Activated CD4-positive, alpha-beta T cell treated with anti-CD3 and anti-CD28 coated beads, Interleukin-2, amount 10 ng/mL, durations not matched to agents 7 days and 5 days (primary cell): ENCODE measurements at places on chromosomes 3 and 15. TPM values are rescaled to one million over a fixed set of nuclear protein-coding genes. Genes with fewer than 3 reads are reported as not detected.
A peak's percentile ranks its signal among the peaks of the same experiment; 100 is the strongest.

The CASR gene
- not detected for total RNA-seq

The MCCC1 gene
- 24.0 TPM for total RNA-seq

The LRRC58 gene
- 25.7 TPM for total RNA-seq

The RTP3 gene
- total RNA-seq = not detected

The MUSTN1 gene
- total RNA-seq = 2.8 TPM

The DAZL gene
- total RNA-seq = not detected

The PPM1L gene
- 5.8 TPM for total RNA-seq

The TMEM44 gene
- 2.7 TPM for total RNA-seq

The QTRT2 gene
- 38.3 TPM for total RNA-seq

The CPN2 gene
- total RNA-seq = not detected

- H3K4me1 ChIP-seq = no peaks in the 10 kb centered on the region
- no peak overlapping the region for H3K27ac ChIP-seq
- H3K4me3 ChIP-seq = no peak overlapping the region
These were observed 189.1 kb upstream of the MDFIC2 start for GRCh38 chr3:70501561-70501960.

DNA sequence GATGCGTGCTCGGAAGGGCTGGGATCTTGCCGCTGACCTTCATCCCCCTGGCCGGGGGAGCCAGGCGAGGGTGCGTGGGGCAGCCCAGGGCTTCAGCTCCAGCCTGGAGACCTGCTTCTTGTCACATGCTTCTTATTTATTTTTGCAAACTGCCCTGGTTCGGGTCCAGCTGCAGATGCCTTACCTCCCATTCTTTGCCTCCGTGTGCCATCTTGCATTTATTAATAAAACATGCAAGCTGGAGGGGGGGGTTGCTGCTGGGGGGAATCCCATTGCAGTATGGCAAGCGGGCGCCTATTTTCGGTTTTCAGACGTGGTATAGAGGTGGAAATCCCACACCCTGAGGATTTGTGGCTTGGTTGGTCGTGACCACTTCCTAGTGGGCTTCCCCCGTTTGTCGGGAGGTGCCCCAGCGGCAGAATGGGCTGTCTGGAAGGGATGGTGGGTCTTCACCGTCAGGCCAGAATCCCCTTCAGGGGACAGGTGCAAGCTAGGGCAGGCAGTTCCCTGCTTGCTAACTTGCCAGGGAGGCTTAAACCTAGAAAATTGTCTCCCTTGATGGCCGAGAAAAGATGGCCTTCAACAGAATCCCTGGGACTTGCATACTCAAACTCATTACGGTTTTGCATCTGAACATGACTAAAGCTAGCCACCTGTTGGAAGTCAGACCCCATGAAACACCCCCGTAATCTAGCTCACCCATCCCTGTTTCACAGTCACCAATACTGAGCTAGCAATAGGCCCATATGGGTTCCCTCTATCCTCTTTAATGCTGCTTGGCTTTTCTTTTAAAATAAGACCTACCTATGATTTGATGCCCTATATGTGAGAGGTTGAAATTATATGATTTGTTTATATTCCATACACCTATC is 569 bp downstream of the TMEM266 start:
- H3K4me3 ChIP-seq = peak overlapping the region; percentile 60
- peak; percentile 9 for DNase-seq
- H3K4me1 ChIP-seq = peaks cover 26% of the 10 kb centered on the region

- no peak overlapping the region for H3K27ac ChIP-seq
- peaks cover 31% of the 10 kb centered on the region for H3K4me1 ChIP-seq
- no peak for DNase-seq
- H3K4me3 ChIP-seq = no peak overlapping the region
- H3K27me3 ChIP-seq = no peaks in the 10 kb centered on the region
These were observed 202.6 kb downstream of the KLHL25 start for GRCh38 chr15:85592148-85592547.

DNA sequence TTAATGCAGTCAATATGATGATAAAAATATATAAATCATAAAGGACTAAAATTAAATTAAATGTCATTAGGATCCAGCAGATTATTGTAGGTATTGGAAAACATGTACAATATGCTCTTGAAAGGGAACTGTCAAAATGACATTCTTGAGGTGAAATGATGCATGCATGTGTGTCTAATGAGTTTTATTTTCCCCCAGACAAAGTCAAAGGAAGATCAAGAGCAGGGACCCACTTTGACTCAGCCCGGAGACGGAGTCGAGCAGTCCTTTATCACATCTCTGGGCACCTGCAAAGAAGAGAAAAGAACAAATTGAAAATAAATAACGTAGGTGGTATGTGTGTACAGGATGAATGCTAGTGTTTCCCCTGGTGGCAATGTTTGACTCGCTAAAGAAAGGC is 194.1 kb downstream of the KCNH8 start:
- H3K36me3 ChIP-seq = no peaks in the 10 kb centered on the region
- H3K27ac ChIP-seq = no peak overlapping the region
- H3K4me3 ChIP-seq = no peak overlapping the region

DNA sequence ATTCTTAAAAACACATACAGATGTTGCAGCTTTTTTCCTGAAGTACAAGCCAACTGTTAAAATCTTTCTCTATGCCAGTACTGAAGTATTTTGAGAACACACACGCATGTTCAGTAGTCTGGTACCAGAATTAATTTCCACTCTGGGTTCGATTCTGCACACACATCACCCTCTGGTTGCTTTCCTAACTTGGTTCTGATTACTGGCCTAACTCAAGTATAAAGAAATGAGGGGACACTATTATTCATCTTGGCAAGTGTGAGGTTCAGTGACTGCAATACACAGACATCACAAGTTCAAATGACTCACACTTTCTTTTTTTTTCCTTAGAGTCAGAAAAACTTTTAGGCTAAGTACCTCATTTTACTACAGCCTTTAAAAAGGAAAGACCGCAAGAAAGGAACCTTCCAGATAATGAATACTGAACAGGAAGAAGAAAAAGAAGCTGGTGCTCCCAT is 37.4 kb upstream of the LDHAL6B start:
- H3K4me3 ChIP-seq = no peak overlapping the region
- no peaks in the 10 kb centered on the region for H3K27me3 ChIP-seq
- peaks cover 5% of the 10 kb centered on the region for H3K36me3 ChIP-seq

- no peaks in the 10 kb centered on the region for H3K36me3 ChIP-seq
- H3K4me3 ChIP-seq = no peak overlapping the region
- H3K27me3 ChIP-seq = no peaks in the 10 kb centered on the region
- no peak for DNase-seq
These were observed 154.8 kb upstream of the TTC14 start for GRCh38 chr3:180447136-180447535.

GRCh38 chr3:115517457-115518050 is 105.8 kb upstream of the GAP43 start:
- DNase-seq = no peak
- H3K27me3 ChIP-seq = peaks cover 15% of the 10 kb centered on the region
- H3K4me1 ChIP-seq = peaks cover 20% of the 10 kb centered on the region
- H3K36me3 ChIP-seq = no peaks in the 10 kb centered on the region
